ENCODE measurements at places on chromosomes 3 and 15.

- no peak for DNase-seq
Measured at GRCh38 chr3:151400341-151400740, 15.8 kb upstream of the P2RY12 start.

DNA sequence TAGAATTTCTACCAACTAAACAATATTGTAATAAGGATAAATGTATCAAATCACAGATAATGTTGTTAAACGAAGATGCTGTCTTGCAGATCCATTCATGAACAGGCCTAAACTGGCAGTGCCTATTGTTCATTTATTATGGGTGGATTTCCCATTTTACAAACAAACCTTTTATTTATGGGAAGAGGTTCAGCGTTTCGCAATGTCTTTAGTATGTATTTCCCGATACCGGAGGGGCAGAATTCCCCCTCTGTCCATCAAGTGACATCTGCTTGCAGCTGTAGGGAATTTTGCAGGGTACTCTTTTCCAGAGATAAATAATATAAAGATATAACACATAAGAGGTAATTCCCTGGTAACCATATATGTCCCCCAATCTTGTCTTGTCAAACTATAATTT is 5.7 kb downstream of the CEP19 start:
- no peak for DNase-seq

GRCh38 chr3:126522363-126522788 is 1.6 kb upstream of the CHST13 start:
- no peak for DNase-seq

- no peak for DNase-seq
Measured at GRCh38 chr3:40939030-40939740, 260.1 kb upstream of the CTNNB1 start.

- no peak for DNase-seq
Measured at GRCh38 chr3:184812662-184813042, 686 bp downstream of the VPS8 start.

DNA sequence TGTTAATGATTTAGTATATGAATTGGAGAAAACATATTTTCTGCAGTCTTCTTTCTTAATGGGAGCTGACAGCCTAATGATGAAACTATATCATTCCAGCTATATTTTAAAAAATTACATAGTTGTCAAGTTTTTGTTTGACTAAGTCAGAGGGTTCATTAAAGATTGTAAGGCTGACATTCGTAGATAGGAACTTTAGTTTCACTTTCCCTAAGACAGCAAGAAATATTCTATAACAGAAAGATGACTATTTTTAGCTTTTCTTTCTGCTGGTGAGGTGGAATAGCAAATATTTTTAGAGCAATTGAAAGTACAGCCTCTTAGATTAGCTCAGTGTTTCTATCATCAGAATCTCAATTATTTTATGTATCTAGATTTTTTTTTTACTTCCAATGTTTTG is 60.2 kb downstream of the PIAS1 start:
- DNase-seq, result no peak

DNA sequence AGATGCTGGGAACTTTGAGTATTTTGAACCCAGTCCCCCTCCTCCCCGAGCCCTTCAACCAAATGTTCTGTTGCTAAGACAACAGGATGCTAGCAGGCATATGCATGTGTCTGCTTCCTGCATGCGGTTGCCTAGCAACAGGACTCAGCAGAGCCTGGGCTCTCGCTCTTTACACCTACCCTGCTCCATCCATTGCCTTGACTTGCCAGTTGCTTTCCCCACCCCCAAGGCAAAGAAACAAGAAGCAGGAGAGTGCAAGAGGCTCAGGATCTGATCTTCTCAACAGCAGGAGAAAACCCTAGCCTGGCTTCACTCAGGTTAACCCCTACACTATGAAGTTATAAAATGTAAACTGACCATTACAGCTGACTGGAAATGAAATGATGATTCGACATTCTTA is 393.0 kb downstream of the IGSF11 start:
- no peak for DNase-seq

Data from PC-9 (cell line).